ENCODE measurements at places on chromosomes 3 and 15. TPM values are rescaled to one million over a fixed set of nuclear protein-coding genes. Genes with fewer than 3 reads are reported as not detected.

RCCD1 gene
- 15.0 TPM for total RNA-seq

IL5RA gene
- not detected for total RNA-seq

SERINC4 gene
- not detected for total RNA-seq

GOLGA8R gene
- total RNA-seq, result 3.3 TPM

PLSCR4 gene
- 9.3 TPM for total RNA-seq

SOX2 gene
- total RNA-seq, result not detected

POPDC2 gene
- 0.59 TPM for total RNA-seq

FBLN2 gene
- 254 TPM for total RNA-seq

KCNH8 gene
- under 0.01 TPM for total RNA-seq

Data from smooth muscle cell of the umbilical artery (primary cell).